ENCODE measurements at places on chromosomes 2 and 18.
A peak's percentile ranks its signal among the peaks of the same experiment; 100 is the strongest.

DNA sequence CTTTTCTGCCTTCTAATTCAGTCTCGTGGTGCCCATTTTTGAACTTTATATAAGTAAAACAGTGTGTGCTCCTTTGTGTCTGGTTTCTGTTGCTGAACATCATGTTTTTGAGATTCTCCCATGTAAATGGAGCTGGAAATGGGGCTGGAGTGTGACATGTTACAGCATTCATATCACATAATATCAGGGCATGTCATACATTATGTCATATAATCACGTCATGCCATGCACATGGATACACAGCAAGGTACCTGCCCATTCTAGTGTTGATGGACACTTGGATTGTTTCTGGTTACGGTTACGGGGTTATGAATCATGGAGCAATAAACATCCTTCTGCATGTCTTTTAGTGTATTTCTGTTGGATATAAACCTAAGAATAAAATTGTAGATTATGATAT lies 117.1 kb upstream of the MYT1L start:
- no peak for DNase-seq

DNA sequence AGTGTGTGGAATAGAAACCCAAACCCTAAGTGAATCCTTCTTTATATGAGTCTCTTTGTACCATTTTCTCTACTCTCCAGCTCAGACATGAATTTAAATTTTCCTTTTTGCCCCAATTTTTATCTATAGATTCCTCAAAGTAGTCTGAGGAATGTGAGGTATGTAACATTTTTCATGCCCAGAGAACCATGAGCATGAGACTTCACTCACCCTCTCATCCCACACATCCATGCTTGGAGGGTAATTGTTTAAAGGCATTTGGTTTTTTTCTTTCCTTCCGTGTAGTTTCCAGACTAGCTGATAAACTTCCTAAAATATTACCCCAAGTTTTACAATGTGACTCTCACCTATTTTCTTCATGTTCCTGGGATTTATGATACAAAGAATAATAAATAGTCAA lies 2056.8 kb upstream of the CELF4 start:
- no peak for DNase-seq

DNA sequence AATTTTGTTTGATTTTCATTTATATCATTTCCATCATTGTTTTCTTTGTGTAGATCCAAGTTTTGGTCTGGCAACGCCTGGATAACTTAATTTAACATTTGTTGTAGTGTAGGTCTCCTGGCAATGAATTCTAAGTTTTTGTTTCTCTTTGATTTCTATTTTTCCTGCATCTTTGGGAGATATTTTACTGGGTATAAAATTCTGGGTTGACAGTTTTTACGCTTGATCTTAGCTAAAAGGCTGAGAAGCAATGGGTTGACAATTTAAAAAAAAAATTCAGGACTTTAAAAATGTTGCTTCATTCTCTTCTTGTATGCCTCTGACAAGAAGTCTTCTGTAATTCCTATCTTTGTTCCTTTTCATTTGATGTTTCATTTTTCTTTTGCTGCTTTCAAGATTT lies 8.6 kb downstream of the LYPD6B start:
- no peak for DNase-seq

- no peak for DNase-seq
These were observed 339.2 kb upstream of the NRP2 start for GRCh38 chr2:205343103-205343502.

DNA sequence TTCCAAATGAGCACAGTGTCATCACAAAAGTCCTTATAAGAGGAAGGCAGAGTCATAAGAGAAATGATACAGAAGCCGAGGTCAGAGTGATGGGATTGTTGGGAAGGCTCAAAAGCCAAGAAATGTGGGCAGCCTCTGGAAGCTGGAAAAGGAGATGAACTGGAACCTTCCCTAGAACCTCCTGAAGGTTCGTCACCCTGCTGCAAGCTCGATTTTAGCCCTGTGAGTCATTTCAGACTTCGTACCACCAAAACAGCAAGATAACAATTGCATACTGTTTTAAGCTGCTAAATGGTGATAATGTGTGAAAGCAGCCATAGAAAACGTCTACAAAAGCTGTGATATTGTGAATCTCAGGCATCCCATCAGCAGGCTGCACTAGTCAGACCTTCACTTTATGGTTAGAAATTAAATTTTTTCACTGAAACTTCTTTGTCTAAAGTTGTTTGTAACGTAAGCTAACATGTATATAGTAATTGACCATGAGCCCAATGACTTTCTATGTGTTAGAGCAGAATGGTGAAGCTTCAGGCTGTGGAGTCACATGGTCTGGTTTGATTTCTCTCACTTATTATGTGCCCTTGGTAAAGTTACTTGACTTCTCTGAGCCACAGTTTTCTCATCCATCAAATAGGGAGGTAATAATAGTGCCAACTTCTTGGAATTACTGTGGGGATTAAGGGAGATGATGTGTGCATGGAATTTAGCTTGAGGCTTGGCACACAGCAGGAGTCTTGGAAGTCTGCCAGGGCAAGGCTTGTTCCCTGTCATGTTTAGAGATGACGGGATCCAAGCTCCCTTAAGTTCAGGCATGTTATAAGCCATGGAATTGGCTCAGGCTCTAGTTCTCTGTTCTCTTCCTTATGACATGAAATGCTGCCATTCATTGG lies 132.0 kb upstream of the CCDC195 start:
- DNase-seq: no peak

GRCh38 chr2:20471902-20472559 lies 25.2 kb downstream of the RHOB start:
- no peak for DNase-seq

GRCh38 chr18:67279988-67280387 lies 236.5 kb downstream of the DSEL start:
- DNase-seq: no peak

- no peak for DNase-seq
These were observed 113.8 kb upstream of the EPAS1 start for GRCh38 chr2:46183426-46183825.

DNA sequence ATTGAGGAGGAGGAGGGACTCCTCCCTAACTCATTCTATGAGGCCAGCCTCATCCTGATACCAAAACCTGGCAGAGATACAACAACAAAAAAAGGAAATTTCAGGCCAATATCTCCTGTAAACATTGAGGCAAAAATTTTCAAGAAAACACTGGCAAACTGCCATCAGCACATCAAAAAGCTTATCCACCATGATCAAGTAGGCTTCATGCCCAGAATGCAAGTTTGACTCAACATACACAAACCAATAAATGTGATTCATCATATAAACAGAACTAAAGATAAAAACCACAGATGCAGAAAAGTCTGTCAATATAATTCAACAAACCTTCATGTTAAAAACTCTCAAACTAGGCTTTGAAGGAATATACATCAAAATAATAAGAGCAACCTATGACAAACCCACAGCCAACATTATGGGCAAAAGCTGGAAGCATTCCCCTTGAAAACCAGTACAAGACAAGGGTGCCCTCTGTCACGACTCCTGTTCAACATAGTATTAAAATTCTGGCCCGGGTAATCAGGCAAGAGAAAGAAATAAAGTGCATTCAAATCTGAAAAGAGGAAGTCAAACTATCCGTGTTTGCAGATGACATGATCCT lies 1014.3 kb downstream of the CBLN2 start:
- DNase-seq: no peak

DNA sequence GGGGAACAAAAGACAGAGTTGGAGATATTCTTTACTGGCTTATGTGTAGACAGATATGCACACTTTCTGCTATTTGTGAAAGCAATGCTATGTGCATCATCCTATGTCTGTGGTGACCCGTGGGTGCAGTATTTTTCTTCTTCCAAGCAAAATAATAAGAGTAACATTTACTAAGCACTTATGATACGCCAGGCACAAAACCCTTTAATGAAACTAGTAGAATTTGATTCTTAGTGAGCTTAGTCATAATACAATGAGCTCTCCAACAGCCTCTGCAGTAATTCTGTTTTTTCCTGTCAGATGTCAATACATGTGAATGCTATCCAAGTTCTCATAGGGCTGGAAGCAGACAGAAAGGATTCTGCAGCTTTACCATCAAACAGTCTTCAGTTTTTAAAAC lies 130.6 kb downstream of the RAD51AP2 start:
- DNase-seq: no peak

- DNase-seq: peak; percentile 36
These were observed at the start of gene CYRIA for GRCh38 chr2:16665748-16666448. Gene CYRIA (minus strand): TSS chr2:16665834. CDS start chr2:16588119, 77,715 bp downstream.

GRCh38 chr2:133705287-133705686 lies 137.0 kb upstream of the NCKAP5 start:
- DNase-seq: no peak

- DNase-seq: no peak
These were observed 86.9 kb downstream of the MYO3B start for GRCh38 chr2:170264865-170265264.

GRCh38 chr2:216013080-216013909 lies at the start of gene MREG:
Gene MREG (minus strand): TSS chr2:216013551. CDS start chr2:216013327, 224 bp downstream.
- DNase-seq: peak; percentile 51

DNA sequence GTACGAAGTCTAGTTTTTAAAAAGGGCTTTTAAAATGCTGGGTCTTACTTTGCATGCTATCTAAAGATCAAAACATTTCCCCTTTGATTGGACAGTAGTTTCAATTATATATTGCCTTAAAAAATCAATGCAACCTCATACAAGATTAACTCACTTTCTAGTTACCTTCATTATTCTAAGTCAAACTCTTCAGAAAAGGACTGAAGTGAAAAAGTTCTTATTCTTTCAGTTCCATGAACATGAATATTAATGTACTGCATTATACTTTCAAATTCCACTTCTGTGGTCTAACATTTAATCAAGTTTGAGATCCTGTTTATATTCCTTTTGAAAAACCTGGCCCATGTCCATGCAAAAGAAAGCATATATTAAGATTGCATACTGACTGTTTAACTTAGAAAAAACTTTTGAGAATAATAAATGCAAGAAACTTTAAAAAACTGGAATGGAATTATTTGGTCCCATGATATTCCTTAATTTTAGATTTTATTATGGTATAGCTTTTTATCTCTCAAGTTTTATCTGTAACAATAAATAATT lies 11.2 kb upstream of the ENOSF1 start:
- no peak for DNase-seq

- DNase-seq: peak; percentile 13
These were observed 16.4 kb upstream of the HNMT start for GRCh38 chr2:137947728-137948336.

- DNase-seq: no peak
These were observed 13.9 kb upstream of the PAIP2B start for GRCh38 chr2:71240794-71241193.

- DNase-seq: no peak
These were observed 117.5 kb downstream of the ACTR3 start for GRCh38 chr2:114007436-114007835.

DNA sequence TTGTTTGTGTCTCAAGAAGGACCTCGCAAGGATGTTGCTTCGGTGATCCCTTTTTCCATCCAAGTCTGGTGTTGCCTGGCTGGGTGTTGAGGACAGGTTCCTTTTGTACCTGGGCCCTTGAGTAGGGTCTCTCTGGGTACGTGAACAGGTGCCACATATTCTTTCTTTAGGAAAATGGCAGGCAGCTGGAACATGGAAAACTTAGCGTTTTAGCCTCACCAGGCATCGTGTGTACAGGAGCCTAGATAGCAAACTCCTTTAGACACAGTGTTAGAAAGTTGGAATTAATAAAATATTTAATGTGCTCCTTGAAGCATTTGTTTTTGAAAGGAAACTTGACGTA lies 54.3 kb upstream of the RBM44 start:
- no peak for DNase-seq

- no peak for DNase-seq
These were observed 68.1 kb downstream of the RMDN2 start for GRCh38 chr2:37993143-37993542.

DNA sequence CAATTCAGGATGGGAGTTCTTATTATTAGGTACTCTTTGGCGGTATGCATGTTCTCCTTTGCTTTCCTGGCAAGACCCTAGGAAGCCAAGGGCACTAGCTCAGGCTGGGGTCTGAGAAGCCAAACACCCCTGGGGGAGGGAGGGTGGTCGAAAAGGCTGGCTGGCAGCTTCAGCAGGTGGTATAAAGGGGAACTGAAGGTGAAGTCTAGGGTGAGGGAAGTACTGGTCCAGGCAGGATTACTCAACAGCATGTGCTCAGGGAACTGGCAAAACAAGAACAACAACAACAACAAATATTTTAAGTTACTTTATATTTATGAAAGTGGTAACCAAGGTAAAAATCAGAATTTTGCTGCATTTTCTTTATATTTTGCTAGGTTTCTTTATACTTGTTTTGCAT lies 40.7 kb upstream of the PCBP1 start:
- no peak for DNase-seq

GRCh38 chr2:159476329-159476728 lies 140.0 kb downstream of the BAZ2B start:
- DNase-seq: no peak

- no peak for DNase-seq
These were observed 44.8 kb downstream of the REL start for GRCh38 chr2:60925994-60926740.
